HT-29 (cell line): ENCODE measurements at places on chromosomes 3 and 15. TPM values are rescaled to one million over a fixed set of nuclear protein-coding genes. Genes with fewer than 3 reads are reported as not detected.

Gene TICRR
- total RNA-seq, result 14.9 and 15.2 TPM in 2 replicates

Gene PDZRN3
- total RNA-seq, result 4.6 and 5.6 TPM in 2 replicates

Gene FOXL2
- total RNA-seq, result not detected in 2 replicates

Gene HRG
- not detected in 2 replicates for total RNA-seq

Gene ZNF80
- not detected in 2 replicates for total RNA-seq

Gene TNIK
- total RNA-seq, result 12.4 and 14.6 TPM in 2 replicates

Gene ARIH1
- 39.4 and 44.1 TPM in 2 replicates for total RNA-seq

Gene MOBP
- total RNA-seq, result not detected in 2 replicates

Gene TM4SF18
- total RNA-seq, result 0.29 TPM in 1 of 2 replicates, not detected in the other

Gene CHST14
- total RNA-seq, result 8.6 and 9.0 TPM in 2 replicates

Gene TRH
- not detected in 2 replicates for total RNA-seq

Gene CCR9
- total RNA-seq, result not detected in 2 replicates

Gene XCR1
- total RNA-seq, result not detected in 2 replicates
